ENCODE measurements at places on chromosomes 3 and 15.

DNA sequence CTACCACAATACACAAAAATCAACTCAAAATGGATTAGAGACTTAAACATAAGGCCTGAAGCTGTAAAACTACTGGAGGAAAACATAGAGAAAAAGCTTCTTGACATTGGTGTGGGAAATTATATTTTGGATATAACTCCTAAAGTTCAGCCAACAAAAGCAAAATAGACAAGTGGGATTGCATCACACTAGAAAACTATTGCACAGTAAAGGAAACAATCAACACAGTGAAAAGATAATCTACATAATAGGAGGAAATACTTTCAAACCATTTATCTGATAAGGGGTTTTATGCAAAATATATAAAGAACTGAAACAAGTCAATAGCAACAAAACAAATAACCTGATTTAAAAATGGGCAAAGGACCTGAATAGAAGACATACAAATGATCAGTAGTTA, 37.6 kb upstream of the TP63 start:
- H3K27ac ChIP-seq, result no peak overlapping the region
- no peaks in the 10 kb centered on the region for H3K4me1 ChIP-seq

- no peaks in the 10 kb centered on the region for H3K27me3 ChIP-seq
- H3K27ac ChIP-seq, result peak within 1 kb of the TSS; percentile 44
- peak within 1 kb of the TSS; percentile 58 for H3K4me3 ChIP-seq
- H3K36me3 ChIP-seq, result no peaks in the 10 kb centered on the region
- peak; percentile 63 for DNase-seq
These were observed at the start of gene SLC9A9 for GRCh38 chr3:143847787-143848631. Gene SLC9A9, minus strand, starts transcription at chr3:143848468. Its CDS starts 146 bp downstream, at chr3:143848322.

DNA sequence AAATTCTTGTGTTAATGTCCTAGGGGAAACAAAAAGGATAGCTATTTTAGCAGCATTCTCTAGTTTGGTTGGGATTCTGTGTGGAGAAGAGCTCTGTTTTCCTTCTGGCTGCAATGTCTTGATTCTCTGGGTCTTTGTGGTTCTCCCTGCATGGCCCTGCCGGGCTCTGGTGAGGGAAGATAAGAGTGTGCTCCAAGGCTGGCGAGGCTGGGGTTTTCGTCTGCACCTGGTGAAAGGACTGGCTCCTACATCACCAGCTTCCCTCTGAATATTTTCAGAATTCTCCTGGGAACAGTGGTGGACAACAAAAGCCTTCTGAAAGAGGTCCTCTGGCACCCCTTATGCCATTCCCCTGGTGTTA, 38.1 kb upstream of the SFMBT1 start:
- DNase-seq, result no peak
- no peaks in the 10 kb centered on the region for H3K27me3 ChIP-seq

GRCh38 chr3:65729555-65729954, 309.2 kb downstream of the MAGI1 start:
- no peaks in the 10 kb centered on the region for H3K4me1 ChIP-seq
- no peaks in the 10 kb centered on the region for H3K36me3 ChIP-seq
- no peak overlapping the region for H3K27ac ChIP-seq
- no peak overlapping the region for H3K4me3 ChIP-seq
- no peak for DNase-seq

- no peaks in the 10 kb centered on the region for H3K4me1 ChIP-seq
- no peaks in the 10 kb centered on the region for H3K27me3 ChIP-seq
- H3K4me3 ChIP-seq, result no peak overlapping the region
- no peak overlapping the region for H3K27ac ChIP-seq
These were observed 344.8 kb downstream of the CNTN3 start for GRCh38 chr3:74269689-74270088.

Measured in thymus (tissue), 14 donors.